ENCODE measurements at places on chromosomes 4 and X.

GRCh38 chr4:118180776-118181175 lies 146.5 kb downstream of the NDST3 start:
- ATAC-seq, result no peak

GRCh38 chr4:3486541-3487540 lies 23.7 kb downstream of the DOK7 start:
- no peak for ATAC-seq

- no peak for ATAC-seq
Observed at GRCh38 chrX:112839856-112840255, 775 bp downstream of the AMOT start.

DNA sequence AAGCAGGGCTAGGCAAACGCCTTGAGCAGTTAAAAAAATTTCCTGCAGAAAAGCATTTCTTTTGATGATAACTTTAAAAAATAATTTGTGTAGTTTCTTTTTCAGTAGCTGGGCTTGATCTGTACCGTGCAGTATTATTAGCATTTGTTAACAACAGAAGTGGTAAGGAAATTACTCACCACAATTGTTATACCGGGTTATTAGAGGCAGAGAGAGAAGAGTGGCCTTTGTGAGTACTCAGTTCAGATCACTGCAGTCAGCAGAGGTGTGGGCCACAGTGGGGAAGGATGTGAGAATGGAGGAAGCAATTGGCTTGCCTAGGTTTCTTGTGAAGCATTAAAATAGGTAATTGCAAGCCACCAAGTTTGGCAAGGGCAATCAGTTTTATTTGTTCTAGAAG lies 14.3 kb upstream of the IL21 start:
- no peak for ATAC-seq

- no peak for ATAC-seq
Observed at GRCh38 chrX:41110801-41111625, 25.8 kb downstream of the USP9X start.
